WERI-Rb-1 (cell line): ENCODE measurements at places on chromosomes 7 and 10.

- no peak for DNase-seq
These were observed 199.2 kb downstream of the TFEC start for GRCh38 chr7:115831371-115831770.

DNA sequence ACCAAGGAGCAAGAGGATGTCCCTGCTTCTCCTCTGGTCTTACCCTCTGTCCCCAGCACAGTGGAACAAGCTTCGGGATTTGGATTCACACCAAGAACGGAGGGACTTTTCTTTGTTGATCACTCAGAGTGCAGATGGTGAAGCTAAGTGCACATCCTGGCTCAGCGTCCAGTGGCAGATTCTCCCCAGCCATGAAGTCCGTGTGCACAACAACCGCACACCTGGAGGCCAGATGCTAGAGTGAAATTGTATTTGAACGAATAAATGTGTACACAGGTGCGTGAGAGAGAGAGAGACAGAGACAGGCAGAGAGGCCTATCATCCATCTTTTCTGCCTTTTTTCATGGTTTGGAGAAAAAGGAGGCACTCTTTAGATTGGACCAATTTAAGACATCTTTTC is 31.5 kb downstream of the ASB13 start:
- no peak for DNase-seq

- DNase-seq = peak; percentile 86
These were observed 746 bp downstream of the CCDC71L start for GRCh38 chr7:106659963-106660861.

GRCh38 chr10:53315709-53316108 is 543.1 kb upstream of the MBL2 start:
- DNase-seq = no peak

- DNase-seq = no peak
These were observed 103.8 kb upstream of the AHR start for GRCh38 chr7:17194656-17195055.

GRCh38 chr7:157559596-157560257 is 222.9 kb downstream of the DNAJB6 start:
- no peak for DNase-seq

- no peak for DNase-seq
These were observed 43.1 kb downstream of the TEX36 start for GRCh38 chr10:125639846-125640245.

DNA sequence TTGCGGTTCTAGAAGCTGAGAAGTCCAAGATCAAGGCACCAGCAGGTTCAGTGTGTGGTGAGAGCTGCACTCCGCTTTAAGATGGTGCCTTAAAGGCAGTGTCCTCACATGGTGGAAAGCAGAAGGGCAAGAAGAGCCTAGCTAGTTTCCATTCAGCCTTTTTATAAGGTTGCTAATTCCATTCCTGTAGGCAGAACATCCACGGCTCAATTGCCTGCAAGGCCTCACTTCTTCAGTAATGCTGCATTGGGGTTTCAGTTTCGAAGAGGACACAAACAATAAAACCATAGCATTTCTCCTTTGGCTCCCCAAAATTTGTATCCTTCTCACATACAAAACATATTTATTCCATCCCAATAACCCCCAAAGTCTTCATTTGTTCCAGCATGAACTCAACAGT is 109.5 kb upstream of the KCND2 start:
- no peak for DNase-seq

DNA sequence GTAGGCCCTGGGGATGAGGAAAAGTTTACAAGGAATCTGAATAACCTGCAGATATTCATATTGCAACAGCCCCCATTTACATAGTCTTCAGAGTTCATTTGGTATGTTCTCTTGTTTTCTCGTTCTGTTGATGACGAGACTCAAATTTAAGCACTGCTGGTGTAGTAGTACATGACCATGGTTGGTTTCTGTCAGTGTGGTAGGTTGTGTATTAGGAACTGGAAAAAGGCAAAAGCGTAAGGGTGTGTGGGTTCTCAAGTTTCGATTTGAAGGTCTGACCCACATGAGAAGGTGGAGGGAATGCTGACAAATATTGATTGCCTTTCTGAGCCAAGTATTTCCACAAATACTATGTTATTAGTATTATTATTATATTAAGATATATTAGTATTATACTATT is 151.7 kb downstream of the AUTS2 start:
- no peak for DNase-seq

DNA sequence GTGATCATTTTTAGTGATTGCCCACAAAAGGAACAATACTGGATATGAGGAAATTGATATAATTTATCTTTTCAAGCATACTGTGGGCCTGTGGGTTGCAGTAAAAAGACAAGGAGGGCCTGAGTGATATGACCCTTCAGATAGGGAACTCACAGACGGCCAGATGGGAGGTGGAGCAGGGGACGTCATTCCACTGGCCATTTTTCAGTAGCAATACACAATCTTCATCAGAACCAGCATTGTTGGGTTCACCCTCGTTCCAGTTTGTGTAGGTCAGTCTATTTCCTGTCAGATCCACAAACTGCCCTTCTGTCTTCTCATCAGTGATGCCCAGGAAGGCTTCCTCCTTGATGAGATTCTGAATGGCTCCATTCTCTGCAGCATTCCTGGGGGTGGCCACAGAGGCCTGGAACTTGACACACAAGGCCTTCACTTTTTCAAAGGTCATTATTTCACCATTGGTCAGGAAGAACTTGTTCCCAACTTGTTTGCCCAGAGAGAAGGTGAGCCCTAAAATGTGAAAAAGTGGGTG is 4.5 kb downstream of the MBL2 start:
- DNase-seq = no peak

- no peak for DNase-seq
These were observed 9.4 kb downstream of the ASB13 start for GRCh38 chr10:5656737-5657579.

DNA sequence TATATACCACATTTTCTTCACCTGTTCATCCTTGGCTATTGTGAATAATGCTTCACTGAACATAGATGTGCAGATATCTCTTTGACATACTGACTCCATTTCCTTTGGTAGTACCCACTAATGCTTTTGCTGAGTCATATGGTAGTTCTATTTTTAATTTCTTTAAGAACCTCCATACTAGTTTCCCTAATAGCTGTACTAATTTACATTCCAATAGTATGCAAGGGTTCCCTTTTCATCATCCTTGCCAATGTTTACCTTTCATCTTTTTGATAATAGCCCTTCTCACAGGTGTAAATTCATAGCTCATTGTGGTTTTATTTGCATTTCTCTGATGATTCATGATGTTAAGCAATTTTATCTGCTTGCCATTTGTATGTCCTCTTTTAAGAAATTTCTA is 159.9 kb downstream of the CALCR start:
- no peak for DNase-seq

DNA sequence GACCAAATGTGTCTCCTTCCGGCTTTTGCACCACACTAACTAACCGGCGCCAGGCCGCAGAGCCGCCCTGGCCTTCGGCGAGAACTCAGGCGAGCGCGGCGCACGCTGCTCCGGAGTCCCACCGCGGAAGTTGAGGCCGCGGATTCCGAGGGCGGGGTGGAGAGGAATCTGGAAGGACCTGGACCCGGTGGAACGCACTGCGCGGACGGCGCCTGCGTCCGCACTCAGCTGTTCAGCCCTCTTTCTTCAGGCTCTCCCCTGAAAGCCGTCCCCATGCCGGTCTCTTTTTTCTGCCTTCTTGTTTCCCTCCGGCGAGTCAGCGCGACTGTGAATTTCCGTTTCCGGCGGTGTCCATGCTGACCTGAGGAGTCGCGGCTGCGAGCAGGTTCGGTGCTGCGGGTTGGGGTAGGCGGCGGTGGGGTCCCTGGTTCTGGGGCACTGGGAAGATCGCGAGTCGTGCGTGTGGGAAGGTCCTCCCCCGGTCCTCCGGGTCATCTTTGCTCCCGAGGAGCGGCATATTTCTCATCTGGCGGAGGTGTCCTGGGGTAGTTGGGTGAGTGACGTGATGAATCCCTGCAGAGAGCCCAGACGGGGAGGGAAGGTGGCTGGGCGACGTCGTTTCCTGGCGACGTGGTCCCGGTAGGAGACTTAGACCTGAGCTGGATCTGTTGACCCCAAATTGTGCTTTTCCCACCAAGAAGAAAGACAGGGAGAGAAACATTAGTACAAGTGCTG is at the start of gene BMS1:
TSS of gene BMS1 (plus strand) at position 350 of the 735 bp plus-strand sequence. CDS start 1,600 bp downstream, outside the sequence.
- DNase-seq = peak; percentile 94

DNA sequence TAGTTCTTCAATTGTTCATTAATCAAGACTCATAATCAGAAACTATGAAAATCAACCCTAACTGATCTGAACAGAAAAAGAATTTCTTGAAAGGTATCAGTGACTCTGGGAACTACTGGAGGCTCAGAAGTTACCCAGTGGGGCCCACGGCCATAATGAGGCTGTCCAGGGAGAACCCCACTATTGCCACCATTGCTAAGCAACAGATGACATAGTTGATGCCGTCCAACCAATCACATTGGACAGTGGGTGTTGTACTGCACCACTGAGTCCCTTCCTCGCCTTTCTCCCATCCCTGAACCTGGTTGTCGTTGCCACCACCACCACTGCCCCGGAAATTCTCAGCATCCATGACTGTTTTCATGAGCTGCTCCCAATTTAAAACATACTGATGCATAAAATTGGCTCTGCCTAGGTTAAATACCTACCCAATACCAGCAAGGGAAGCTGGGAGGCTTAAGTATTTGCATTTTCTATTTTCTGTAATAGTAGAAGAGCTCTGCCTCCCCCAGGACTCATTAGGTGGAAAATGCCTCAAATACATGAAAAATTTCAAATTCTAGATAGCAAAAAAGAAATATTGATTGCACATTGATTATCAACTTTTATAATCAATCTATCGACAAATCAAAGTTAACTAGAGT is 26.7 kb upstream of the USP6NL start:
- no peak for DNase-seq

GRCh38 chr10:101840741-101841453 is 2.7 kb downstream of the KCNIP2 start:
- DNase-seq = peak; percentile 85

GRCh38 chr10:116056445-116057293 is 216.3 kb downstream of the GFRA1 start:
- DNase-seq = no peak

- peak; percentile 6 for DNase-seq
These were observed 36.1 kb downstream of the GPRIN2 start for GRCh38 chr10:46520381-46520780.

- DNase-seq = no peak
These were observed 38.8 kb upstream of the DNAH11 start for GRCh38 chr7:21504021-21504420.

GRCh38 chr10:46070749-46071148 is 24.7 kb upstream of the MSMB start:
- no peak for DNase-seq

- DNase-seq = no peak
These were observed 177.9 kb downstream of the PDE1C start for GRCh38 chr7:31892099-31892829.

DNA sequence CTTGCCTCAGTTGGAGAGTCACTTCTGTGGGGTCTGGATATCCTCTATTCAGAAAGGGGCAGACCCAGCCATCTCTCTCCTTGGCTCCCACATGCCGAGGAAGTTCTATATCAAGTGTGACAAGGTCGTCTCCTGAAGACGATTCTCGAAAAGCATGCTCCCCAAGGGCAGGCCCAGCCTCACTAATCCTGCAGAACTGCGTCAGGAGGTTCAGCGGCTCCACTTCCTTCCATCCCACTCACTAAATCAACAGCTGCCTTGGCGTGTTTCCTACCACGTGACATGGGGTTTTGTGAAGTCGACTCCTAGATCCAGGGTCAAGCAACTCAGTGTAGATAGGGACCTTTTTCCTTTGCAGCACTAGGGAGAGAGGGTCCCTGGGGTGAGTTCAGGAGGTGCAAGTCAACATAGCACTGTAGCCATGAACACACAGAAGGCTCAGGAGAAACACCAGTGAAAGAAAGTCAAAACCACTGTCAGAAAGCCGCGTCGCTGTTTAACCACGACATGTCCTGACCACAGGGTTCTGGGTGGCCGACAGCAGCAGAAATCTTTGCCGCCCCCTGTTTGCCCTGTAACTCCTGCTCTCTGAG is 156.4 kb downstream of the PRPF18 start:
- no peak for DNase-seq

DNA sequence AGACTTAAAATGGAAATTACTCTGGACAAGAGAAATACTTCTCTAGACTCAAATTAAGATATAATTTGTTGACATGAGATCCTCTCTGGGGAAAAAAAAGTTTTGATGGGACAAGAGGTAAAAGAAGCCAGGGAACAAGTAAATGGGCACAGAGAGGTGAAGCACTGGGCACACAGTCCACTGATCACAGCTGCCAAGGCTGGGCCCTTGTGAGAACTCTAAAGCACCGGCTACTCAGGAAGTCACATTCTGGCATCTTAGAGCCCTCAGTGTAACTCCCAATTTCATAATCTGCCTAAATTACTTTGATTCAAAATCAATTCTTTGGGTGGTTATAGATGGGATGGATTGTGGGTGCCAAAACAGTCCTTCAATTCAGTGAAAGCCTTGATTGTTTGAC is 123.2 kb upstream of the CACNA2D1 start:
- DNase-seq = no peak

- DNase-seq = no peak
These were observed 107.6 kb downstream of the VIPR2 start for GRCh38 chr7:159036916-159037605.

DNA sequence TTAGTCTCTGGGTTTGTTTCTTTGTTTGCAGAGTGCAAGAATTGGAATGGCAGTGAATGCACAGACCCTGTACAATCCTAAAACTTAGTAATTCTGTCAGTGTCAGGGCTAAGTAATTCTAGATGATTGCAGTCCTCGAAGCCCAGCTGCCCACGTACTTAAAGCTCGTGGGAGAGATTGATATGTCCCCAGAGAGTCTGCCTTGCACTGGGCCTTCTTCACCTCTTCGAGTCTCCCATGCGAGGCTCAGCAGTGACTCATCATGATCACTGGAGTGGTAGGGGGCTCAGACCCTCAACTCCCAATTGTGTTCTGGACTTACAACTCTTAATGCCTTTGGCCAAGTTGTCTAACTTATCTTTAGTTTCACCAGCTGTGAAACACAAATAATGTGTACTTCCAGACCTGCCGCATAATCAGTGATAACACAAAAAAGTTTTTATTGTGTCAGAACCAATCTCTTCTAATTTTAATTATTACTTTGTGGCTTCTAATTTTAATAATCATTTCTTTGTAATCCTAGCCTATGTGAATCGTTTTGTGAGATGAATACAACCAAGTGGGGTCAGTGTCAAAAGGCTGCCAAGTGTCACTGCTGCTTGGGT is 345.6 kb upstream of the LRGUK start:
- DNase-seq = peak; percentile 21

DNA sequence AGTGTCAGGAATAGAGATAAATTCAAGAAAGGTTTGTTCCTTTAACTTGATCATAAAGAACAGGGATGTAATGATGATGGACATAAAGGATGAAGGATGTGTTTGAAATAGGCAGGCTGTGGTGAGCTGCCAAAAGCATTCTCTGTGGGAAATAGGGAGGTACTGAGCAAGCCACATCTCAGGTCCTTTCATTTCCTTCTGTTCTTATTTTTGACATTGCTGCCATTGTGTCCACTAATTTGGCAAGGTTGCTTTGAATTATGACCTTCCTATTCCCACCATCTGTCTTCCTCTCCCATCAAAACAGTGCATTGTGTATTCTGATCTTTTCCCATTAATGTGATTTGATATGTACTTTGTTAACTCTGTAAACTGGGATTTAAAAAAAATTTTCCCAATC is 9.4 kb downstream of the SCRN1 start:
- no peak for DNase-seq

- no peak for DNase-seq
These were observed 3.1 kb downstream of the SMURF1 start for GRCh38 chr7:99140813-99141212.

GRCh38 chr10:18117276-18117675 is 22.9 kb upstream of the CACNB2 start:
- DNase-seq = no peak

- no peak for DNase-seq
These were observed 1.5 kb downstream of the BZW2 start for GRCh38 chr7:16647435-16647960.
